ENCODE measurements at places on chromosomes 16 and 17.

- H3K4me1 ChIP-seq: no peaks in the 10 kb centered on the region
- DNase-seq: no peak
- no peaks in the 10 kb centered on the region for H3K27me3 ChIP-seq
- H3K4me3 ChIP-seq: no peak overlapping the region
- peaks cover 2% of the 10 kb centered on the region for H3K36me3 ChIP-seq
Observed at GRCh38 chr16:29985271-29985811, 10.1 kb downstream of the HIRIP3 start.

DNA sequence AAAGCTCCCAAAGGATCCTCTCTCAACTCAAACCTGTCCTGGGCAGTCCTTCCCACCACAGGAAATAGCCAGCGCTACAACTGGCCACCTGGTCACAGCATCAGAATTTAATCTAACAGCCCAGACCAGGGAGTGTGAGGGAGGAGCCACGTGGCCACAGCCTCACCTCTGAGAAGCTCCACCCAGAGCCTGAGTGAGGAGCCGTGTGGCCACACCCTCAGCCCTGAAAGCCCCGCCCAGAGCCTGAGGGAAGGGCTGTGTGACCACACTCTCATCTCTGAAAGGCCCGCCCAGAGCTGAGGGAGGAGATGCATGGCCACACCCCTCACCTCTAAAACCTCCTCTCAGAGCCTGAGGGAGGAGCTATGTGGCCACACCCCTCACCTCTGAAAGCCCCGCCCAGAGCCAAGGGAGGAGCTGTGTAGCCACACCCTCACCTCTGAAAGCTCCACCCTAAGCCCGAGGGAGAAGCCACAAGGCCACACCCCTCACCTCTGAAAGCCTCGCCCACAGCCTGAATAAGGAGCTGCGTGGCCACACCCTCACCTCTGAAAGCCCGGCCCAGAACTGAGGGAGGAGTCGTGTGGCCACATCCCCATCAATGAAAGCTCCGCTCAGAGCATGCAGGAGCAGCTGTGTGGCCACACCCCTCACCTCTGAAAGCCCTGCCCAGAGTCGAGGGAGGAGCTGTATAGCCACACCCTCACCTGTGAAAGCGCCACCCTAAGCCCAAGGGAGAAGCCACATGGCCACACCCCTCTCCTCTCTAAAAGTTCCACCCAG is 28.6 kb downstream of the SLC38A8 start:
- H3K36me3 ChIP-seq: no peaks in the 10 kb centered on the region
- H3K4me3 ChIP-seq: no peak overlapping the region
- no peak overlapping the region for H3K27ac ChIP-seq
- no peaks in the 10 kb centered on the region for H3K27me3 ChIP-seq
- H3K4me1 ChIP-seq: no peaks in the 10 kb centered on the region
- peak; percentile 92 for DNase-seq

- no peaks in the 10 kb centered on the region for H3K36me3 ChIP-seq
- H3K27ac ChIP-seq: peak overlapping the region; percentile 99
- H3K27me3 ChIP-seq: no peaks in the 10 kb centered on the region
- H3K4me1 ChIP-seq: peaks cover 4% of the 10 kb centered on the region
Observed at GRCh38 chr17:29292992-29293889, 707 bp downstream of the NUFIP2 start.

DNA sequence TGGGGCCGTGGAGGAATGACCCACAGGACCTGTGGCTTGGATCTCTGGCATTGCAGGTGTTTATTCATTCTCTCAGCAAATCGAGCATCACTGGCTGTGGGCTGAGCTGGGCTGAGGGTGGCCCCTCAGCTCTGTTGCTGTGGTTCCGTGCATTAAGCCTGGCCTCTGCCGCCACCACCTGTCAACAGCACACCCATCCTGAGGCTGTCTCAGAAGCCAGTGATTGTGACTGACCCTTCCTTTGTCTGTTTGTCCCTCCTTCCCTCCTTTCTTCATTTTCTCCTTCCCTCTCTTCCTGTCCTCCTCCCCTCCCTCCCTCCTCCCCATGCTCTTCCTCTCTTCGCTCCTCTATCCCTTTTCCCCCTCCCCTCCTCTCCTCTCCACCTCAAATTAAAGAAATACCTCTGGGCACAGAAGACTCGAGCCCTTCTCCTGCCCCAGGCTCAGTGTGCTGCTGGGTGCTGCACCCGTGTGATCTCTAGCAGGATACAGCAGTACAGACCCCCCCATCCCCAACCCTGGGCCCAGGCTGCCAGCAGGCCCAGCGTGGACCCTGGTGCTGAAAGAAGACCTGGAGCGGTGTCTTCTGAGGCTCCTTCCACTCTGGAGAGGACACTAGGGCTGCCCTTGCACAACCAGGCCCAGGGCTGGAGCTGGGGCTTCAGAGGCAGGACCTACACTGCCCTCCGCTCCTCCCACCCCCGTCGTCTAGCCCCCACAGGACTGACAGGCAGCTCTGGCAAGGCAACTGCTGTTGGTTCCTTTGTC is 75.9 kb downstream of the PLD6 start:
- H3K4me1 ChIP-seq: peaks cover 12% of the 10 kb centered on the region
- peaks cover 28% of the 10 kb centered on the region for H3K36me3 ChIP-seq
- no peak overlapping the region for H3K27ac ChIP-seq
- no peaks in the 10 kb centered on the region for H3K27me3 ChIP-seq
- DNase-seq: no peak
- H3K4me3 ChIP-seq: no peak overlapping the region

- no peak for DNase-seq
- H3K4me1 ChIP-seq: no peaks in the 10 kb centered on the region
- H3K27me3 ChIP-seq: no peaks in the 10 kb centered on the region
- no peak overlapping the region for H3K27ac ChIP-seq
- H3K4me3 ChIP-seq: no peak overlapping the region
Observed at GRCh38 chr17:79875511-79875910, 36.3 kb upstream of the CBX4 start.

- no peaks in the 10 kb centered on the region for H3K4me1 ChIP-seq
- H3K4me3 ChIP-seq: no peak overlapping the region
- no peak overlapping the region for H3K27ac ChIP-seq
- DNase-seq: no peak
- no peaks in the 10 kb centered on the region for H3K36me3 ChIP-seq
- H3K27me3 ChIP-seq: no peaks in the 10 kb centered on the region
Observed at GRCh38 chr17:8846768-8847211, 20.7 kb downstream of the PIK3R6 start.

GRCh38 chr17:31780483-31780882 is 78.6 kb downstream of the COPRS start:
- no peak overlapping the region for H3K27ac ChIP-seq
- no peak overlapping the region for H3K4me3 ChIP-seq
- DNase-seq: no peak
- no peaks in the 10 kb centered on the region for H3K36me3 ChIP-seq
- H3K27me3 ChIP-seq: no peaks in the 10 kb centered on the region
